ENCODE measurements at places on chromosomes 11 and 22.

- DNase-seq: no peak
Observed at GRCh38 chr11:115452241-115452640, 52.0 kb downstream of the CADM1 start.

DNA sequence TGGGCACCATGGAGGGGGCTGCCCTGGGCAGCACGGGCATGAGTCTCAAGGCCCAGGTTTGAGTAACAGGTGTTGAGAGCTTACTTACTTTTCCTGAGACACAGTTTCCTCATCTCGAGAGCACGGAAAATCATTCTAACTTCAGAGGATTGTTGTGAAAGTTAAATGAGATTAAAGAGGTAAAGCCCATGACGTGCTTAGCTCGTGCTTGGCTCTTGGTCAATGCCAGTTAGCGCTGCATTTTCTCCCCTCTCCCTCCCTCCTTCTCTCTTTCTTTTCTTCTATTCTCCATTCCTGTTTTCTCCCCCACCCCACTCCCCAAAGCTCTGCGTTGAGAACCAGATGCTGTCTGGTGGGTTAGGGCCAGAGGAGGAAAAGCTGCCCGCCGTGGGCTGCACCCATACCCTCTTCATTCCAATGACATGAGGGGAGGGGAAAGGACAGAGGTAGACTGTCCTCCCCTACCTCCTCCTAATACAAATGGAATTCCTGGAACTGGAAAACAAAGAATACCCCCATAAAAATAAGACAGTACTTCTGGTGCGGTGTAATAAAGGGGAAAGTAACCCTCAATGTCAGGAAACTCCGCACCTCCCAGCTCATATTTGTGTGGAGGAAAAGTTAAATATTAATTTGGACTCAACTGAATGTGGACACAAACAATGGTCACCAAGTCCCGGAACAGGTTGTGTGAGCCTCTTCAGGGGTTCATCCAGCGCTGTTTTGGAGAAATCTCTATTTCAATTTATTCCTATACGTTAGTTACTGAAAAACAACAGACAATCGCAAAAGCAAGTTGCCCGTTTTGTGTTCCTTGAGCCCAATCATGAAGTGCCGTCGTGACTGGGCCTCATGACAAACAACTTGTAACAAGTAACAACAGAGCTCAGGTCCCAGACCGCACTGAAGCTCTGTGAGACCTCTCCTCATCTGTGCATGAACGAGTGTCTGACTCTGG, 54.8 kb upstream of the B3GAT1 start:
- no peak for DNase-seq

DNA sequence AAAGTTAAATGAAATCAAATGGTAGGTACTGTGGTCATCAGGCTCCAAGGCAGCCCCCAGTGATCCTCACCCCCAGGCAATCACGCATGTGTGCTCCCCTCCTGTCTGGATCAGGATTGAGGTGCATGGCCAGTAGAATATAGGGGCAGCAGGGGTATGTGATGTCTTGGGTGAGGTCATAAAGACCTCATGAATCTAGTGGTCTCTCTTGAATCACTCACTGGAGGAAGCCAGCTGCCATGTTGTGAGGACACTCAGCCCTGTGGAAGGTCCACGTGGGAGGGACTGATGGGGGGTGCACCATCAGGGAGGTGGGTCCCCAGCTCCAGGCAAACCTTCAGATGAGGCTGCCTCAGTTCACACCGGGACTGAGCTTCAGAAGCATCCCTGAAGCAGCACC, 6.8 kb upstream of the IL17REL start:
- no peak for DNase-seq

- DNase-seq: no peak
Observed at GRCh38 chr11:47430524-47430923, 4.3 kb upstream of the PSMC3 start.

GRCh38 chr11:64178951-64179639, 6.9 kb upstream of the STIP1 start:
- no peak for DNase-seq

GRCh38 chr11:126823274-126823673, 177.3 kb downstream of the KIRREL3 start:
- DNase-seq: no peak

DNA sequence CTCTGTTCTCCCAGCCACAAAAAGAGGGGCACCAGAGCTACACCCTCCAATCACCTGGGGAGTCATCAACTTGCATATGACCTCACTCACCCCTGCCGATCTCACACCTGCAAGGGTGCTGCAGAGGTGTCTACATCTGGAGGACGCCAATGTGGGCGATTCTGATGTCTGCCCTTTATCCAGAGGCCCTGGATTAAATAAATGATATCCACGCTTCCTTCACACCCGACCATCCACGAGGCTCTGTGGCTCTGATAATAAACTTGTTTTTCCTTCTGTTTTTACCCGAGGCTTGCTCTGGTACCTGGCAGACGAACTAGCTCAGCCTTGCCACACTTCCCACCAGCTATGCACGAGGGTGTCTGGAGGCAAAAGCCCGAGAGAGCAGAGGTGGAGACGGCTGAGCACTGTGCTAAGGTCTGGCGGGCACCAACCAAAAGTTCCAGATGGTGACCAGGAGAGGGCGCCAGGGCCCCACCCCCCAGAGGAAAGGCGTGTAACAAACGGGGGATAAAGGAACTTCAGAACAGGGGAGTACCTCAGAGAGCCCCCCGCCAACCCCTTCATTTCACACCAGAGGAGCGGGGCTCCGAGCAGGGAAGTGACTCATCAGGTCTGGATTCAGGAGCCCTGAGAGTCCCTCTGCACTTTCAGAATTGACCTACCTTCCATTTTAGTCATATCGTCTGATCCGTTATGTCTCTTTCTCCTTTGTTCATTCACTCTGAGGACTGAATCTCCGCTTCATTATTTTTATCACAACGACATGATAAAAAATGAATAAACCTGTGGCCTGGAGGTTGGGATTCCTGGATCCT, 13.5 kb downstream of the SCN3B start:
- peak; percentile 53 for DNase-seq
